Pancreas (tissue), 10 donors: ENCODE measurements at places on chromosomes 5 and 9.

- no peak for DNase-seq
These were observed 80.0 kb downstream of the ZNF622 start for GRCh38 chr5:16385516-16386090.

DNA sequence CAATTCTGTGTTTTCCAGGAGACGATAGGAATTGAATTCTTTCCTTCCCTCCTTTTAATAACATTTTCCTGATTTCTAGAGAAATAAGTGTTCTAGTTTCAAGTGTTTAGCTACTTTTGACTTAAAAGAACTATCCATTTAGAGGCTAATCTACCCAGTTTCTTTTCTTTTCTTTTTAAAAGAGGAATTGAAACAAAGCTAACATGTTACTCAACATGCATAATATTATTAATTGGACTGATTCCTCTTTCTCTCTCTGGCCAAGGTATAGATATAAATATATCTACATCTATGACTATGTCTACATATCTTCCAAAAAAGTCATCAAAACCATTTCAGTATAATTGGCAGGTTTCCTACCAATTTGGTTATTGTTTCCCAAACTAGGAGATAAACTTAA lies 309.8 kb downstream of the TRPM3 start:
- no peak for DNase-seq

DNA sequence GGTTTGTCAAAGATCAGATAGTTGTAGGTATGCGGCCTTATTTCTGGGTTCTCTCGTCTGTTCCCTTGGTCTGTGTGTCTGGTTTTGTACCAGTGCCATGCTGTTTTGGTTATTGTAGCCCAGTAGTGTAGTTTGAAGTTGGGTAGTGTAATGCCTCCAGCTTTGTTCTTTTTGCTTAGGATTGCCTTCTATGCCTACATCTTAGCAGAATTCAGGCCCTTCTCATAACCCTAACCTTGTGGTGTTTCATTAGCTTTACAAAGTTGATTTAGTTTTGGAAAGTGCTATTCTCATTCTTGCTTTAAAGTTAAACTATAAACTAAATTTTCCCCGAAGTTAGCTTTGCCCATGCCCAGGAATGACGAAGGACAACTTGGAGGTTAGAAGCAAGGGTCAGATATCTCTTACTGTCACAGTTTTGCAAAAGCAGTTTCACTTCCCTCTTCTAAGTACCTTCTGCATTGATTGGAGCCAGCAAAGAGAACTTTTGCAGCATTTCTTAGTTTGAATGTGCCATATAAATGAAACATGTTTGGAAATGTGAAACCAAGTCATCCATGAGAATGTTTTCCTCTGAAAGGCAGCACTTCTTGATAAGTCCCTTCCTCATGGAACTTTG lies 274.3 kb upstream of the DMRT1 start:
- no peak for DNase-seq

DNA sequence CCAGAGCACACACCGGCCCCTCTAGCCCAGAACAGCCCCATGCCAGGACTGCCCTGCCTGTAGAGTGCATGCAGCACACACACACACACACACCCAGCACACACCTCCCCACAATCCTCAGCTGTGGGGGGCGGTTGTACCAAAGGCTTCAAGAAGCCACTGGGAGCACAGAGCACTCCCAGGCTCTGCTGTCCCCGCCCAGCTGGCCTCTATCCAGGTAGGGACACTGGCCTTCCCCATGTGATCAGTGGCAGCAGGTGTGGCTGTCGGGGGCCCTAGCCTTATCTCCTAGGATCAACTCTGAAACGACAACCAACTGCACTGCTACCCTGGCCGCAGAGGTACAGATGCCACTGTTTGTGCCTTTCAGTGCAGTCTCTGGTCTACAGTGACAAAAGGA lies 2.0 kb downstream of the ANAPC2 start:
- DNase-seq: peak; percentile 61

- DNase-seq: no peak
These were observed 44.7 kb downstream of the ERAP1 start for GRCh38 chr5:96763026-96763425.

DNA sequence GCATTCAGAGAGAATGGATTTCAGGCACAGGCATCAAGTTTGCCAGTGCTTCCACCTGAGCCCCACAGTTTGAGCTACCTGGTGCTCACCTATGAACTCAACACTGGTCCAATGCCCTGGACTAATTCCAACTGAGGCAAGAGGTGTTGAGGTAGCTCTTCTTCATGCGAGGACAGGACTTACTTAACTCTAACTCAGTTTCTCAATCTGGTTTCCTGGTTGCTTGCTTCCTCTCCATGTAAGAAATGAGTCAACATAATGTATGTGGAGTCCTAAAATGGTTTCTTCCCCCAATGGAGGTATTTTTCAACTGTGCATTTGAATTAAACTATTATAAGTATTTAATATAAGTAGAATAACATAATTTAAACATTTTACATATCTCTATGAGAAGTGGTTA lies 523.6 kb upstream of the DAB2 start:
- DNase-seq: no peak

GRCh38 chr5:73482383-73483136 lies 15.7 kb upstream of the BTF3 start:
- DNase-seq: no peak

DNA sequence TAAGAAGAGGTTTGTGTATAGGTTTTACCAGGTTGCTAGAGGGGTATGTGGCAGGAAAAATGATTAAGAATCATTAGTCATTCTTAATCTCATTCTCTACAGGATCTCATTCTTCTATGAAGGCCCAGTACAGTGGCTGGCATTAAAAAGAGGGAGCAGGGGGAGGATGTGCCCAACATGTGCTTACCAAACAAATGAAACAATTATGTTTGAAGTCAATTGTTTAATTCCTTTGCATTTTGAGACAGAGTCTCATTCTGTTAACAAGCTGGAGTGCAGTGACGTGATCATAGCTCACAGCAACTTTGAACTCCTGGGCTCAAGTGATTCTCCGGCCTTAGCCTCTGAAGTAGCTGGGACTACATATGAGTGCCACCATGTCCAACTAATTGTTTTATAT lies 23.0 kb downstream of the FNIP1 start:
- no peak for DNase-seq

- DNase-seq: no peak
These were observed 466.0 kb upstream of the ADAMTS16 start for GRCh38 chr5:4674166-4674565.
